ENCODE measurements at places on chromosomes 16 and 17.

DNA sequence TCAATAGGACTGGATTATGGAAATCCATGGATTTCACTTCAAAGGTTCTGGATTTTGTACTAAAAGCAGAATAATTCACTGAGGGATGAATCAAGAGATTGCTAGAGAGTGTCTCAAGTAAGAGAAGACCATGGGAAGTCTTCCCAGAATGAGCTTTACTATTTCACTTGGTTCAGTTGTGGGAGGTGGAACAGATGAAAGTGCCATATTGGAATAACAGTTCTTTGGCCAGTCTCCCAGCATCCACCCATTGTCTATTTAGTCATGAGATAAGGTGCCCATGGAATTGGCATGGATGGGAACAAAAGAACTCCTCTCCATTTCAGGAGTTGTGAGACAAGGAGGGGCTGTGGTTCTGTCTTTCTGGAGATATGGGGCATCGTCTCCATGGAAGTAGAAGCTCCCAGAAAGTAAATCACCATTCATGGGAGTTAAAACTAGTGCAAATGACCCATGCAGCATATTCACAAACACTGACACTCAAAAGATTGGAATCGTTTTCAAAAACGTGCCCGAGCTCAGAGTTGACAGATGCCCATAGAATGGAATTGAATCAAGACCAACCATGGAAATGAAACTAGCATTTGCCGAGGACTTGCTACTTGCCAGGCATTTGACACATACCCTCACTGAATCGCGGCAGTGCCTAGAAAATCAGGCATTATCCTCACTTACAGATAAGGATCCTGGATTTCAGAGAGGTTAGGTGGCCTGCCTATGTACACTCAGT lies 36.2 kb upstream of the CLEC3A start:
- DNase-seq: no peak

DNA sequence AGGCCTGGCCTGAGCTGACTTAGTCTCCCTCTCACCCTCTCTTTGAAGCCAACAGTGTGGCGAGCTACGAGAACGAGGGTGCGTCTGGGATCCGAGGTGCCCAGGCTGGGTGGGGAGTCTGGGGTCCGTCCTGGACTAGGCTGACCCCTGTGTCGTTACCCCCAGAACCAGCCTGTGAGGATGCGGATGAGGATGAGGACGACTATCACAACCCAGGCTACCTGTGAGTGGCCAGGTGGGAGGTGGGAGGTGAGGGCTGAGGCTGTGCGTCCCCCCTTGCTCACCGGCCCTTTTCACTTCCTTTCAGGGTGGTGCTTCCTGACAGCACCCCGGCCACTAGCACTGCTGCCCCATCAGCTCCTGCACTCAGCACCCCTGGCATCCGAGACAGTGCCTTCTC lies 1.6 kb downstream of the LAT start:
- DNase-seq: no peak

DNA sequence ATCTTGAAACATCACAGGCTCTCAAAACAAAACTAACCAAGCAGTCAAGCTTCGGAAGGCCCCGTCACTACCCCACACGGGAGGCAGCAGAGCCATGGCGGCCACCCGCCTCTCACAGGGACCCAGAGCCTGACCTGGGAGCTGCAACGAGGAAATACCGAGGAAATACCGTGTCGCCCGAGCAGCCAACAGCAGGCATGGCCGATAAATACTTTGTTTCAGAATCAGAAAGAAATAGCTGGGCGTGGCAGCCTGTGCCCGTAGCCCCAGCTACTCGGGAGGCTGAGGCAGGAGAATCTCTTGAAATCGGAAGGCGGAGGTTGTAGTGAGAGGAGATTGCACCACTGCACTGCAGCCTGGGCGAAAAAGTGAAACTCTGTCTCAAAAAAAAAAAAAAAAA lies 6.9 kb downstream of the LMF1 start:
- DNase-seq: no peak

GRCh38 chr16:4513881-4514280 lies 24.7 kb downstream of the CDIP1 start:
- DNase-seq: no peak

DNA sequence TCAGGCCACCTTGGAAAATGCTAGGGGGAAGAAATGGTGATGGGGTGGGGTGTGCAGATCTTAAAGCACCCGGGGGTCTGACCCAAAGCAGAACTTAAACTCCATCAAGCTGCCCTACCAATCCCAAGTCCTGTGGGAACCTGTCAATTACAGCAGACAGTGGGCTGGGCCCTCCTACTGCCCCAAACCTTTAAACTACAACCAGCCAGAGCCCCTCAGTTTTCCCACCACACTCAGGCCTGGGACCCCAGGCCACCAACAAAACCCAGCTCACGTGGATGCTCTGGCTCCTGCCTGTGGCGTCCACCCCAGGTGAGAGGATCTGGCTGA lies 2.7 kb downstream of the MYO18A start:
- DNase-seq: no peak

DNA sequence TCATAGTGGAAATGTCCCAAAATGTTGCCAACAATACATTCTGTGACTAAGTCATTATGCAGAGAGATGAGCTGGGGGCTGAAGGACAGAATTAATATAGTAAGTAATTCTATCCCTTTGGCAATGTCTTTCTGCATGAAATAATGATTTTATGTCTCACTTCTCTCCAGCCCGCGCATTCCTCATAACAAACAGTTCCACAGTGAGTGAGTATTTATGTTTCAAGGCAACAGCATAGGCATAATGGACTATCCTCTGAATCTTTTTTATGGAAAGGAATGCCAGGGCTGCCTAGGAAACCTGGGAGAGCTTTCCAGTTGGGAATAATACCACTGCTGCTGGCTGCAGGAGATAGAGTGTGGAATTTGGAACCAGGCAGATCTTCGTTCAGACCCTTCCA lies 477.7 kb downstream of the HS3ST4 start:
- DNase-seq: no peak

DNA sequence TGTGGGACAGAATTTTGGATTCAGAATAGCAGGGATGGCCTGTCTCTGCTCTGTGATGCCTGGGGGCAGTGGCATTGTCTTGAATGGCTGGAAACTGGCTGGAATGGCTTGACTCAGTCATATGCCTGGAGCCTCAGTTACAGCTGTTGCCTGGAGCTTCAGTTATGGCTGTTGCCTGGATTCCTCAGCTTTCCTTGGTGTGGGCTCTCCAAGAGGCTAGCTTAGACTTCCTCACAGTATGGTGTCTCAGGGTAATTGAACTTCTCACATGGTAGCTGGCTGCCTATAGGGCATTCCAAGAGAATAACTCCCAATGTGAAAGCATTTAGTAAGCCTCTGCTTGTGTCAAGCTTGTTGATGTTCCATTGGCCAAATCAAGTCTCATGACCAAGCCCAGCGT lies 21.1 kb downstream of the KRT23 start:
- DNase-seq: no peak

All from NCI-H1105 (cell line).